ENCODE measurements at places on chromosomes 6 and 20. TPM values are rescaled to one million over a fixed set of nuclear protein-coding genes. Genes with fewer than 3 reads are reported as not detected.

PLA2G7 gene
- total RNA-seq: 0.38 TPM

GRCh38 chr6:18053555-18054445, 66.4 kb upstream of the KIF13A start:
- no peaks in the 10 kb centered on the region for H3K27me3 ChIP-seq
- no peak for DNase-seq
- H3K36me3 ChIP-seq: no peaks in the 10 kb centered on the region
- H3K27ac ChIP-seq: no peak overlapping the region
- no peak overlapping the region for H3K4me3 ChIP-seq

GRCh38 chr6:97813889-97814567, 531.0 kb upstream of the MMS22L start:
- H3K27me3 ChIP-seq: no peaks in the 10 kb centered on the region
- no peaks in the 10 kb centered on the region for H3K4me1 ChIP-seq

DNA sequence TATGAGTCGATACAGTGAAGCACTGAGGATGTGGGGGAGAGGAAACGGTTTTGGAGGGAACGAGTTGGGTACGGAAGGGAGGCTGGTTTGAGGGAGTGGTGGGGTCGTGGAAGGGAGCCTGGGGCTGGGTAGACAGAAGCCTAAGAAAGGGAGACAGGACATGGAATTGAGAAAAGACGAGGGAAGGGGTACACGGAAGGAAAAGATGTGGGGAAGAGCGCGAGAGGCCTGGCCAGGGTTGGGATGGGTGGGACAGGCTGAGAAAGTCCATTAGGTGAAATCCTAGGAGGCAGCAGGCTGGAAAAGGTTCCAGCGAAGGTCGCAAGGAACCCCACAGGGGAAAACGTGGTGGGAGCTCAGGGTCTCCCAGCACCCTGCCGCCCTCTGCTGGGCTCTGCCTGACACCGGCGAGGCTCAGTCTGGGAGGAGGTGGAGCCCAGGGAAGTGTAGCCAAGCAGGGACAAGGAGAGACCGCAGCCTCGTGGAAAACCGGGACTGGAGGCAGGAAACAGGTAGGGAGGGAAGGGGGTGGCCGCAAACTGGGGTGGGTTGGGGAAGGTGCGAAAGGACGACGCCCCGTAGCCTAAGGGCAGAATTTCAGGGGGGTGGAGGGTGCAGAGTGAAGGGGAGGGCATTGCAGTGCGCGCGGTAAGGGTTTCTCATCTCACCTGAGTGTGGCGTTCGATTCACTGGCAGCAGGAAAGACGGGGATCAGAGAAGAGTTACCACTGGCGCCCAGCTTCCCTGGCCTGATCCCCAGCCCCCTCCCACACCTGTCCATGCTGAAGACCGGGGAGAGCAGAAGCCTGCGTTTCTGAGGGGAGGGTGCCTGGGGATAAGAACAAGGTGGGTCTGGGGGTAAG, 4.3 kb downstream of the GABBR1 start:
- no peaks in the 10 kb centered on the region for H3K27me3 ChIP-seq
- no peaks in the 10 kb centered on the region for H3K36me3 ChIP-seq
- DNase-seq: peak; percentile 72
- H3K27ac ChIP-seq: peak overlapping the region; percentile 46
- H3K4me3 ChIP-seq: peak overlapping the region; percentile 62

DNA sequence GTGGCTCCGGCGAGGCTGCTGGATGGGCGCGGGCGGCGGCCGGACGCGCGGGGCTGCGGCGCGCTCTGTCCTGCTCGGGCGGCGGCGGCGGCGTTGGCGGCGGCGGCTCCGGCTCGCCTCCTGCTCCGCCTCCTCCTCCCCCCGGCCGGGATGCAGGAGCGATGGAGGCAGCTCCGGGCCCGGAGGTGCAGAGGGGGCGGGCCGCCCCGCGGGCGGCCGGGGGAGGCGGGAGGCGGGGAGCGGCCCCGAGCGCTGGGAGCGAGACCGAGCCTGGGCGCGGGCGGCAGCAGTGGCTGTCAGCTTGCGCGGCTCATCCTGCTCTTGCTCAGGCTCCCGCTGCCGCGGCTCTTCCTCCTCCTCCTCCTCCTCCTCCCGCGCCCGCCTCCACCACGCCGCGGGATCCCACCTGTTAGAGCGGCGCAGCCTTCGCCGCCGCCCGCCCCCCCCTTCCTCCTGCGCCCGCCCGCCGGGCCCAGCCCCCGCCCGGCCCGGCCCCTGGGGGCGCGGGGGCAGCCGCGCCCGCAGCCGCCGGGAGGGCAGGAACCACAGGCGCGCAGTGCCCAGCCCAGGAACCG, at the start of gene NOL4L:
TSS of gene NOL4L (minus strand) at position 323 of the 575 bp plus-strand sequence. CDS start 443 bp downstream, outside the sequence.
- no peaks in the 10 kb centered on the region for H3K4me1 ChIP-seq
- DNase-seq: no peak
- no peaks in the 10 kb centered on the region for H3K36me3 ChIP-seq
- no peak within 1 kb of the TSS for H3K27ac ChIP-seq
- H3K27me3 ChIP-seq: peaks cover 13% of the 10 kb centered on the region

DNA sequence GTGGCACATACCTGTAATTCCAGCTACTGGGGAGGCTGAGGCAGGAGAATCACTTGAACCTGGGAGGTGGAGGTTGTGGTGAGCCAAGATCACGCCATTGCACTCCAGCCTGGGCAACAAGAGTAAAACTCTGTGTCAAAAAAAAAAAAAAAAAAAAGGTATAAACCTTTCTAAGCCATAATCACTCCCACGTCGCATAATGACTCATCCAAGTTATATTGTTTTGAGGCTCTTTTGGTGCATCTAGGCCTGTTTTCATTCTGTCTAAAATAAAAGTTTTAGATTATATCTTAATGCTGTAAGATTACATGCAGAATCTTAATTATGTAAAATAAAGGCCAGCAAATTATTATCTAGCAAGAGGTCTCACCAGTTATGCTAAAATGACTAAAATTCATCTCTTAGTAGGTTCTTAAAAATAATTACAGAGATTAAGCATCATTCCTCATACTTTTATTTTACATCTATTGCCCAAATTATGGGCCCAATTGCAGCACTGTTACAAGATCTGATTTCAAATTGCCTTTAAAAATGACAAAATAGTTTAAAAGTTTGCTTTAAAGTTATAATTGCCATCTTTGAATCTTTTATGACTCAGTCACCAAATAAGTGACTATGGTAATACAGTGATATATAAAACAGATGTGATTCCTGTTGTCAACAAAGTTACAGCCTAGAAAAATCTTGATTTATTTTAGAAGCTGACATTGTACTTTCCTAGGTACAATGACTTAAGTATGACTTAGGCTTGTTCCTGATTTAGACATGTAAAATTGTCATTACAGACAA, 10.4 kb upstream of the SUMO4 start:
- no peak overlapping the region for H3K27ac ChIP-seq
- no peak overlapping the region for H3K4me3 ChIP-seq
- H3K27me3 ChIP-seq: no peaks in the 10 kb centered on the region
- peaks cover 17% of the 10 kb centered on the region for H3K4me1 ChIP-seq
- H3K36me3 ChIP-seq: no peaks in the 10 kb centered on the region
- DNase-seq: no peak

DNA sequence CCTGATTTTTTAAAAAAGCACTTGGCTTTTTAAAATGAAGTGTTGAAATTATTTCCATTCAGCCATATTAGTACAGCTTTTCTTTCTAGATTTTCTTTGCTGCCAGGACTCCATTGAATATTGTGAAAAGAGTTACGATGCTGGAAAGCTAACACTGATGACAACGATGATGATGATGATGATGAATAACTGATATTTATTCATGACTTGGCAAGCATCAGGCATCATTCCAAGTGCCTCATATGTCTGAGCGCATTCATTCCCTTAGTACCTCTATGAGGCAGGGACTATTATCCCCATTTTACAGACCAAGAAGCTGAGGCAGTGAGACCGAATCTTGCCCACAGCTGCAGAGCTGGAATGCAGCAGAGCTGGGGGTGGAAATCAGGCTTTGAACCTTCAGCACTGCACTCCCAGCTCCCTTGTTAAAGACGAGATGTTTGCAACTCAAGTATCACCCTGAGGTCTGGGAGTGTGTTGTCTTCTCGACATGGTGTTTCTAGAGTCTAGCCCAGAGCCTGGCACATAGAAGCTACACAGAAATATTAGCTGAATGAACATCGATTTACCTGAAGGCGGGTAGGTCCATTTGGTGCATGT, 85.5 kb upstream of the FRMD1 start:
- H3K27ac ChIP-seq: no peak overlapping the region
- H3K27me3 ChIP-seq: peaks cover 8% of the 10 kb centered on the region
- no peak overlapping the region for H3K4me3 ChIP-seq
- no peak for DNase-seq

ABHD16B gene
- not detected for total RNA-seq

SLC2A10 gene
- 1.7 TPM for total RNA-seq

DNA sequence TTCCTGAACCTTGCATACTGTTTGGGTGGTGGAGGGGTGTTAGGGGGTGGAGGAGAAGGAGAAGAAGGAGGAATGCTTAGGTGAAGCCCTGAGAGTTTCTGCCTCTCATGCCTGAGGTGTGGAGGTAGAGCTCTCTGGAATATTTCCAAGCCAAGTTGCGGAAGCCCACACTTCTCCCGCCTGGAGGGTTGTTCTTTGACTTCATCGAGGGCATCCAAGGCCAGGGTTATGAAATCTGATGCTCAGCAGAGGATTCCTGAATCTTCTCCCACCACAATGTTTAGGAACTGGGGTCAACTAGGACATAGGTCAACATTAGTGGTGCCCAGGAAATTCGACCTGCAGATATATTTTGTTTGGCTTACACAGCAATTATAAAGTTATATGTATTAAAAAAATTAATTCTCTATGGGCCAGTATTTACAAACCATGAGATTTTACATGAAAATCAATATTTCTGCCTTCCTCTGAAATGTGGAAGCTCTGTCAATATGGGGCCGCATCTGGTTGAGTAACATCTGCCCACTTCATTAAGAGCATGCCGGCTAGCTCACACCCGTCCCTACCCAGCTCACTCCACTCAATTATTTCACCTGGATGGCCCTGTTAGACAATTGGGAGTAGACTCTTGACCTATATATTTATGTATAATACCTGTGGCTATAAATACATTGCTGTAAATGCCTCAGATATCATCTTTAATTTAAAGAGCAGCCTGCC, 257.1 kb upstream of the ZFP64 start:
- no peak overlapping the region for H3K27ac ChIP-seq
- no peaks in the 10 kb centered on the region for H3K27me3 ChIP-seq
- no peak overlapping the region for H3K4me3 ChIP-seq

- no peak overlapping the region for H3K4me3 ChIP-seq
- H3K4me1 ChIP-seq: no peaks in the 10 kb centered on the region
- H3K27ac ChIP-seq: no peak overlapping the region
These were observed 103.8 kb downstream of the RNASET2 start for GRCh38 chr6:166852451-166852975.

LY6G5B gene
- total RNA-seq: 8.4 TPM

DNA sequence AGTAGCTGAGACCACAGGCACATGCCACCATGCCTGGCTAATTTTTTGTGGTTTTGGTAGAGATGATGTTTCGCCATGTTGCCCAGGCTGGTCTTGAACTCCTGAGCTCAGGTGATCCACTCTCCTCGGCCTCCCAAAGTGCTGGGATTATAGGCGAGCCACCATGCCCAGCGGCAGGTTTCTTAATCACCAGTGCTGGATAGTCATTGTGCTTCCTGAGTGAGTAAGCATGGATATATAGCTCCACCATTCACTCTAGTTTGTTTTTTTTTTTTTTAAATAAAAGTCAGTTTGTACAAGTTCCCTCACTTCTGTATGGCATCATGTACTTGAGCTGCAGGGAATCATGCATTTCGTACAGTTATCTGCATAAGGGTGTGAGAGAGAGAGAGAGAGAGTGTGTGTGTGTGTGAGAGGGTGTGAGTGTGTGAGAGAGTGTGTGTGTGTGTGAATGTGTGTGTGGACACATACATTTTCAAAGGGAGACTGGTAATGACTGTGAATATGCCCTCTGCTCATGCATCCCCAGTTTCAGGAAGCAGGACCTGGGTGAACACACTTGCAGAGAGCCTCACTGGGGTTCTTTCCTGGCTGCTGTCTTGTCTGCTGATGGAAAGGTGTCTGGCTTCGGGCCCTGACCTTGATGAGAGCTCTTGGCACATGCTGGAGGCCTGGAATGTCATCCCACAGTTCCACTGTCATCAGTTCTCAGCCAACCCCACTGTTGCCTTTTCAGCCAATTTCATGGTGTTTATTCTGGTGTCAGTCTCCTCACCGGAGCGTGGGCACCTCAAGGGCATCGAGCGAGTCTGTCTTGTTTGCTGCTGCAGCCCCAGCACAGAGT, 65.0 kb upstream of the XRN2 start:
- DNase-seq: no peak
- no peak overlapping the region for H3K27ac ChIP-seq
- no peak overlapping the region for H3K4me3 ChIP-seq
- peaks cover 9% of the 10 kb centered on the region for H3K36me3 ChIP-seq
- no peaks in the 10 kb centered on the region for H3K27me3 ChIP-seq

GRCh38 chr6:54431466-54431865, 123.2 kb downstream of the TINAG start:
- no peak overlapping the region for H3K27ac ChIP-seq
- no peak for DNase-seq
- no peaks in the 10 kb centered on the region for H3K27me3 ChIP-seq
- H3K4me3 ChIP-seq: no peak overlapping the region

- H3K27ac ChIP-seq: no peak overlapping the region
- no peaks in the 10 kb centered on the region for H3K4me1 ChIP-seq
- H3K27me3 ChIP-seq: no peaks in the 10 kb centered on the region
- H3K36me3 ChIP-seq: no peaks in the 10 kb centered on the region
These were observed 447.5 kb upstream of the HSF2 start for GRCh38 chr6:121951918-121952379.

- H3K27ac ChIP-seq: no peak overlapping the region
- no peaks in the 10 kb centered on the region for H3K4me1 ChIP-seq
- no peaks in the 10 kb centered on the region for H3K27me3 ChIP-seq
- H3K36me3 ChIP-seq: no peaks in the 10 kb centered on the region
- no peak overlapping the region for H3K4me3 ChIP-seq
These were observed 196.3 kb downstream of the ZMYND8 start for GRCh38 chr20:47160240-47160639.

DNA sequence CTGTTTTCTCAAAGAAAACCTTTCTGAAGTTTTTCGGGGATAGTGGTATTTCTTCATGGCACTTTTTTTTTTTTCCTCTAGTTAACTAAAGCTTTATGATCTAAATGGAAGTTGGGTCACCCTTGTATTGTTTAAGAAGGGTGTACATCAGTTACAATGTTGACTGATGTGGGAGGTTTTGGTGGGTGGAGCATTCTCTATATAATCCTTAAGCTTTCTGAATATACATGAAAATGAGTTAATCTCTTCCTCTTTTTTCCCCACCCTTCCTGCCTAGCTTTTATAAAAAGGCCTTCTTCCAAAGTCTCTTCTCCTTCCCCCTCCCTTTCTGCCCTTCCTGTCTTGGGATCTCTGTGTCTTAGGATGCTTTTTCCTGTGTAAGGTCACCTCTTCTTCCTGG, 47.2 kb downstream of the DHX35 start:
- DNase-seq: no peak
- peaks cover 99% of the 10 kb centered on the region for H3K36me3 ChIP-seq
- no peaks in the 10 kb centered on the region for H3K27me3 ChIP-seq
- H3K27ac ChIP-seq: no peak overlapping the region

NOX3 gene
- not detected for total RNA-seq

- H3K4me1 ChIP-seq: peaks cover 32% of the 10 kb centered on the region
- H3K27me3 ChIP-seq: no peaks in the 10 kb centered on the region
- H3K36me3 ChIP-seq: peaks cover 14% of the 10 kb centered on the region
- peak; percentile 89 for DNase-seq
These were observed 712 bp downstream of the RXRB start for GRCh38 chr6:33199687-33200218.

Data from psoas muscle (tissue), 8 donors.